ENCODE measurements at places on chromosomes 5 and 9. TPM values are rescaled to one million over a fixed set of nuclear protein-coding genes. Genes with fewer than 3 reads are reported as not detected.

- no peak for DNase-seq
- H3K36me3 ChIP-seq = no peaks in the 10 kb centered on the region
- H3K4me1 ChIP-seq = no peaks in the 10 kb centered on the region
- no peaks in the 10 kb centered on the region for H3K27me3 ChIP-seq
- H3K27ac ChIP-seq = no peak overlapping the region
- H3K4me3 ChIP-seq = no peak overlapping the region
Measured at GRCh38 chr9:72586388-72587130, 65.2 kb downstream of the TMC1 start.

DNA sequence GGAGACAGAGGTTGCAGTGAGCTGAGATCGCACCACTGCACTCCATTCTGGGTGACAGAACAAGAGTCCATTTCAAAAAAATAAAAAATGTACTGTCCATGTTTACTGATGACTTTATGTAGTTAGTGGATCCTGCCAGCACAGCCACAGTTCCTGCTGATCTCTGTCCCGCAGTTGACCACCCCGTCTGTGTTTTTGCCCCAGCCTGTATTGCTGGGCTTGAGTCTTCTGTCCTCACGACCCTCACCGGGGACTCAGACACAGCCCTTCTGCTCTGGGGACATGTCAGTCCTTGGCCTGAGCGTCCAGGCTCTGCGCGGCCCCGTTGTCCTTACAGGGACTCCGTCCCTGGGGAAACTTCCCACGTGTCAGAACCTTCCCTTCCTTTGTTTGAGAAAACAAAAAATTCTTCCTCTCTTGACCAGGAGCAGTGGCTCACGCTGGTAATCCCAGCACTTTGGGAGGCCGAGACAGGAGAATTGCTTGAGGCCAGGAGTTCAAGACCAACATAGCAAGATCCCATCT, 14.5 kb downstream of the SURF6 start:
- no peak for DNase-seq
- no peak overlapping the region for H3K27ac ChIP-seq
- H3K36me3 ChIP-seq = no peaks in the 10 kb centered on the region
- no peaks in the 10 kb centered on the region for H3K4me1 ChIP-seq

GRCh38 chr5:172858511-172858989, 24.5 kb downstream of the ERGIC1 start:
- peaks cover 50% of the 10 kb centered on the region for H3K4me1 ChIP-seq
- H3K4me3 ChIP-seq = no peak overlapping the region
- no peaks in the 10 kb centered on the region for H3K27me3 ChIP-seq

DNA sequence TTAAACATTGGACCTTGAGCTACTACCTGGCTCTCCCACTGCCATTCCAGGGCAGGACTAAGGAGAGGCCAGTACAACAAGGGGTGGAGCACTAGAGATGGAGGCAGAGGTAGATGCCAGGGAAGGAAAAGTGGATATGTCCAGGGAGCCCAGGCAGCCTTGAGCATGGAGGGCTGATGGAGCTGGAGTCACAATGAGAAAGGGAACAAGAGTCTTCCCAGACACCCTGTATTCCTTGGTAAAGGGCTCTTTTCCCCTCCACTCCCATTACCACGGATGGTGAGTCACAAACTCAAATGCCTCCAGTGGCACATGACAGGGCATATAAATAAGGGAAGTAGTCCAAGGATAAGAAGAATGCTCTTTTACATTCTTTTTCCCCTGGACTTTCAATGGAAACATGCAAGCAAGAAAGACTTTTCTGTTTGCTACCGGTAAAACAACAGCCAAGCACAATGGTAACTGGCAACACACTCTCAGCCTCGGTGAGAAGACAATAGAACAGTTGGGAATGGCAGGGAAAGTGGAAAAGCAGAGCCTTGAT, 16.7 kb downstream of the ERAP1 start:
- H3K36me3 ChIP-seq = no peaks in the 10 kb centered on the region
- no peak overlapping the region for H3K27ac ChIP-seq
- H3K4me1 ChIP-seq = no peaks in the 10 kb centered on the region
- H3K4me3 ChIP-seq = no peak overlapping the region
- no peak for DNase-seq

- H3K27me3 ChIP-seq = no peaks in the 10 kb centered on the region
- peaks cover 4% of the 10 kb centered on the region for H3K4me1 ChIP-seq
- no peaks in the 10 kb centered on the region for H3K36me3 ChIP-seq
- no peak overlapping the region for H3K27ac ChIP-seq
Measured at GRCh38 chr5:76980518-76981144, 27.8 kb downstream of the CRHBP start.

DNA sequence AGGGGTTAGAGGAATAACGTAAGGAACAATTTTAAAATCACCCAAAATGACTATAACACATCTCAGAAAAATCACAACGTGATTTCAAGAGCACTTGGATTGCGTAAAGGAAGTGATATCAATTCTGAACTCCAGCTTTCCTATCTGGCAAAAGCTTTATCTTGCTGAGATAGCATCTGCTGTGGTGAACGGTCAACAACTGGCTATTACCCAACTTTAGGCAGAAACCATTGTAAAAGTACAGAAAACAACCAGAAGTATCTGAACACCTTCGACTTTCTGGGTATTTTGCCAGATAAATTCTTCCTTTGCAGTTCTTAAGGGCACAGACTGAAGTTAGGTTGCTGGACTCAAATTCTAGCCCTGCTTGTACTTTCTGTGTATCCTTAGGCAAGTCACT, 9.2 kb downstream of the ABLIM3 start:
- DNase-seq = no peak
- H3K4me3 ChIP-seq = no peak overlapping the region
- no peaks in the 10 kb centered on the region for H3K36me3 ChIP-seq

DNA sequence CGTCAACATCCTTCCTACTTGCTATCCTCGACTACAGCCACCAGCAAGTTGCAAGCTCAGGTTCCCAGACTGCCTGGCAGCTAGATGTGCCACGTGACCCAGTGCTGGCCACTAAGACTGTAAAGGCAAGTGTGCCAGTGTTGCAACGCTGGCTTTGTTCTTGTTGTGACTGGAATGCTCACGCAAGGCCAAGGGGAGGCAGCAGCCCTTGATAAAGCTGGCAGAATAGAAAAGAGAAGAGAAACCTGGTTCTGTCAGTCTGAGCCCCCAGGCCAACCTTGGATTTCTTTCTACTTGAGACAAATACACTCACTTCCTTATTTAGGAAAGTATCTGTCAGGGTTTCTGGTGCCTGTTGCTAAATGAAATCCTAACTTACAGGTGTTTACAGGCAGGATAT, 113.0 kb downstream of the KLHL3 start:
- no peaks in the 10 kb centered on the region for H3K27me3 ChIP-seq
- peaks cover 39% of the 10 kb centered on the region for H3K4me1 ChIP-seq
- H3K27ac ChIP-seq = peak overlapping the region; percentile 70
- H3K36me3 ChIP-seq = no peaks in the 10 kb centered on the region

DNA sequence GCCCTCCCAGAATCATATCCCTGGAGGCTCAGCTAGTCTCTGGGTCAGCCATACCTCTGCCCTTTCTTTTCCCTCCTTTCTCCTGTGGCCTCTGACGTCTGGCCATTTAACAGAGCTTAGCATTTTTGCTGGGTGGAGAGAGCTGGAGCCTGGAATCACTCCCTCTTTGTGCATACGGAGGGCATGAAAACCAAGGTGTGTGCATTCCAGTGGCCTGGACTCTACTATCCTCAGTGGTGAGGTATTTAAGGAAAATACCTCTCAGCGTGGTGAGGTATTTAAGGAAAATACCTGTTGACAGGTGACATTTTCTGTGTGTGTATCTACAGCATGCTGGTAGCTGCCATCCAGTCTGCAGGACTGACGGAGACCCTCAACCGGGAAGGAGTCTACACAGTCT, 27.5 kb downstream of the TGFBI start:
- DNase-seq = no peak
- H3K27me3 ChIP-seq = no peaks in the 10 kb centered on the region
- H3K36me3 ChIP-seq = no peaks in the 10 kb centered on the region

GRCh38 chr9:132059361-132059760, 20.3 kb downstream of the MED27 start:
- no peak overlapping the region for H3K27ac ChIP-seq
- no peaks in the 10 kb centered on the region for H3K27me3 ChIP-seq
- no peak overlapping the region for H3K4me3 ChIP-seq
- H3K36me3 ChIP-seq = no peaks in the 10 kb centered on the region
- no peaks in the 10 kb centered on the region for H3K4me1 ChIP-seq

GRCh38 chr9:91904588-91905236, 45.3 kb downstream of the ROR2 start:
- peaks cover 5% of the 10 kb centered on the region for H3K4me1 ChIP-seq
- DNase-seq = no peak
- H3K4me3 ChIP-seq = no peak overlapping the region
- H3K36me3 ChIP-seq = no peaks in the 10 kb centered on the region
- no peaks in the 10 kb centered on the region for H3K27me3 ChIP-seq

Gene AQP7
- total RNA-seq = 37.6 TPM

Gene PAEP
- not detected for total RNA-seq

Gene PCAT7
- total RNA-seq = 5.4 TPM

Gene KCNMB1
- total RNA-seq = 3.1 TPM

Gene IGFBPL1
- 18.0 TPM for total RNA-seq

Gene CERCAM
- total RNA-seq = 21.7 TPM

Gene ADAM19
- 4.9 TPM for total RNA-seq

Data from testis (tissue), 5 donors.